AG08396 (cell line): ENCODE measurements at places on chromosomes 2 and 18.

- DNase-seq: no peak
Observed at GRCh38 chr2:12857891-12858290, 141.2 kb downstream of the TRIB2 start.

DNA sequence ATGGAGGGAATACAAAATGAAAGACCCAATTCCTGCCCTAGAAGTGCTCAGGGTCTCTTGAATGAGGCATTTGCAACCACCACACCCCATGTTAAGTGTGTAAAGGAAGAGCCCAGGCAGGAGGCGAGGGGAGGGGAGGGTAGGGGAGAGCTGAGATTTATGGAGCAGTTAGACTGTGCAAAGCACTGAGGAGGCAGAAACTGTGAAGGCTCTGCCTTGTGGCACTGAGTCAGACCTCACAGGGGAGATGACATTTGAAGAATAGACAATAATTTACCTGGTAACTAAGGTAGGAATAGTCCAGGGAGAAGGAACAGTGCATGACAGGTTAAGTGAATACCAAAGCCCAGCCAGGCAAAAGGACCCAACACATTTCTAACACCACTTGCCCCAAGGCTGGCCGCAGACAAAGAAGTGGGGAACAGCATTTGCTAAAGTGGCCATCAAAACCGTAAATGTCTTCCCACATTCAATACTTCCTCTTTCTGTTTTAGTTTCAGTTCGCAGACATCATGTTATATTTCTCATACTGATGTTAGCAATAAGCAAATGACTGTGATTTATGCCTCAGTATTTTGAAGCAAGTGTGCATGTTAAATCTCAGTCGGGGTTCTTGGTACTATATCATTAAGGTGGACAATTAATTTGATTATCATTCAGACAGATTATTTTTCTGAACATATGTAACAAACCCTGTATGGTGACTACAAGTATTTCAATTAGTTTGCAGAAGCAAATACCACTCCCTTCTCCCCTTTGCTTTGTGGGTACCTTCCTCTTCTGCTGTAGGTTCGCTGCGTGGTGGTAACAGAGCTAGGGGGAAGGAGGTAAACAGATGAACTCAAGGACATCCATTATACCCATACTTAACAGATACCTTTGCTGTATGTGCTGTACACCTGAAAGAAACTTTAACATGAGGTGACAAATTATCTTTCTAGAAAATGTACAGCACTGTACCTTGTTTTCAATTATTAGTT is 27.5 kb downstream of the CDH20 start:
- no peak for DNase-seq

- no peak for DNase-seq
Observed at GRCh38 chr18:34965566-34965965, 75.6 kb upstream of the MAPRE2 start.

GRCh38 chr2:236498369-236498768 is 71.3 kb upstream of the ACKR3 start:
- peak; percentile 73 for DNase-seq

GRCh38 chr18:51943281-51943680 is 396.7 kb upstream of the DCC start:
- no peak for DNase-seq
